NB4 (cell line): ENCODE measurements at places on chromosomes 12 and 14.
A peak's percentile ranks its signal among the peaks of the same experiment; 100 is the strongest.

DNA sequence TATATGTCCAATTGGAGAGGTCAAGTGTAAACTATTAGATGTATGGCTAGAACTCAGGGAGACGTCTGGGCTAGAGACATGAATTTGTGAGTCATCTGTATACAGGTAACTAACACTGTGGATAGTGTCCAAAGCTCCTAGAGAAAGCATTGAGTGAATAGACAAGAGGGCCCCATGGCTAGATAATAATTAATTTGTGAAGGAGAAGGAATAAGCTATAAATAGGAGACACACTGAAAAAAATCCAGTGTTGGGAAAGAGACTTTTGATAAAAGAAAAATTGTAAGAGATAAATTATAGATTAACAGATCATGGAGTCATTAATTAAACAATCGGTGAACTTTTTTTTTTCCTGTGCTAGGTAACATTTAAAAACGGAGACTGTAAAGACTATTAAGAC lies 326.6 kb upstream of the PRICKLE1 start:
- no peak for DNase-seq

DNA sequence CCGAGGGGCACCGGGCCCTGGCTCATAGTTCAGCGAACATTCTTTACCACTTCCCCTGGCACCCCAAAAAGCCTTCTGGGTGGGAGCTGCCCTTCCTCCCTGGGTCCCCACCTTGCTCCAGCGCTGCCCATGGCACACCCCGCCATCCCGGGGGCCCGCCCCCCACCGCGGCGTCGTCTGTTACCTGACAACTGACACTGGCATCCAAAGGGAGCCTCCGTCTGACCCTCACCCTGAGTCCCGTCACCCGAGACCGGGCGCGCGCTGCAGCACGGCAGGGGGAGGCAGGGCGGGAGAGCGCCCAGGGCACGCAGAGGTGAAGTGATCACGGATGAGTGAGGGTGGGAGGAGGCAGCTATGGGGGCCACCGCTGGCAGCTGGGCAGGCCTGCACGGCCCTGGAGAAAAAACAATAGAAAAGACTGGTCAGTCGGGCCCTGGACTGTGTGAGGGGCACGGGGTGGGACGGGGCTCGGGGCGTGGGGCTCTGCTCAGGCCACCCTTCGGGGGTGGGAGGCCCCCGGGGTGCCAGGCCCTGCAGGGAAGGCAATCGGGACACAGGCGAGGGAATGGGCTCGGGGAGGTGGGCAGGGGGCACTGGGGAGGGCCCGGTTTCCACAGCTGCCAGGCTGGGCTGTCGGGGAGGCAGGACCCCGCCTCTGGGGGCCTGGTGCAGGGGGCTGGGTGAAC lies 40.7 kb downstream of the BCL11B start:
- DNase-seq: no peak

- DNase-seq: no peak
Measured at GRCh38 chr12:18868717-18869116, 130.8 kb downstream of the CAPZA3 start.

GRCh38 chr14:35406506-35407305 lies 2.2 kb upstream of the NFKBIA start:
- peak; percentile 69 for DNase-seq

- DNase-seq: no peak
Measured at GRCh38 chr14:26987744-26988363, 390.0 kb upstream of the NOVA1 start.

DNA sequence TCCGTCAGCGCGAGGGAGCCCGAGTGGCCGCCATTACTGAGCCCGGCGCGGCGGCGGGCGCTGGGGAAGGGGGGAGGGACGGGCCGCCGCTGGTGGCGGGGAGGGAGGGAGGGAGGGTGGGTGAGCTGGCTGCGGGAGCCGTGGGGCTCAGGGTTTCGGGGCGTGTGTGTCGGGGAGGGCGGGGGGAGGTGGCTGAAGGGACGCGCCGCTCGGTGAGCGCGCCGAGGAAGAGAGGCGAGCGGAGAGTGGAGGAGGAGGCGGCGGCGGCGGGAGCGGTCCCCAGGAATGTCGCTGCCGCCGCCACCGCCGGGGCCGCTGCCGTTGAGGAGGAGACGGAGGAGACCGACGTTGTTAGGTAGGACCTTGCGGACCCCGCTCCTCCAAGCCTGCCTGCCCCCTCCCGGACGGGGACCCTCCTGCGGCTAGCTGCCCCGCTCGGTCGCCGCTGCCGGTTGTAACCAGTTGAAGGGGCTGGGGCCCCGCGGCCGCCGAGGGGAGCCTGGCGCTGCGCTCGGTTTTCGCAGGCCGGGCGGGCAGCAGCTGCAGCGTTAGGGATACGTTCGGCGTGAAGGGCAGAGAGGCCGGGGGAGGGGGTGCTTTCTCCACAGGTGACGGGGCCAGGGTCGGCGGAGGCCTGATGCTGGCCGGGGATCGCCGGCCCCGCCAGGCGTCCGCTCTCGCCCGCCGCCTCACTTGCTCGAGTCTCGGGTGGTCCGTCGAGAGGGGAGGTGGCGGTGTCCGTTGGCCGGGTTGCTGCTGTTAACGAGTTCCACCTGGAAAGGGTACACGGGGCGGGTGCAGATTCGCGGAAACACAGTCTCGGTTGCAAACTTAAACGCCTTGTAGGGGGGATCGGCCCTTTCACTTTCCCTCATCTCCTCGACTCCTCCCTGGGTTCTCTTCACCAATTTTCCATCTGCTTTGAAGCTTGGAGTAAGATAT lies at the start of gene ARHGAP5:
Gene ARHGAP5, plus strand, starts transcription at position 224 of the 942 bp plus-strand sequence. CDS start 13,366 bp downstream, outside the sequence.
- DNase-seq: peak; percentile 37

- DNase-seq: no peak
Measured at GRCh38 chr12:25056486-25057130, 107.7 kb upstream of the BCAT1 start.

DNA sequence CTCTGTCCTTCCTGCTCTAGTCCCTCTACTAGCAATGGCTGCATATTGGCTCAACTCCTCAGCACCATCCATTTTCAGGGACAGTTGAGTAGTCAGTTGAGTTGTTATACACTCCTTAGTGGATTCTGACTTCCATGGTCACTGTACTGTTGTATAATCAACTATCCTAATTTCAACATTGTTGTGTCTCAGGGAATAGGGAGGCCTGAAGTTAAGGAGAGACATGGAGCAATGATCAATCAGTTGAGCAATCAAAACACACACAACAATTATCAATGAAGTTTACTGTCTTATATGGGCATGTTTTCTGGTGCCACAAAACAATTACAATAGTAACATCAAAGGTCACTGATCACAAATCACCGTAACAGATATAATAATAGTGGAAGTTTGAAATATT lies 255.9 kb downstream of the KCNC2 start:
- no peak for DNase-seq

- no peak for DNase-seq
Measured at GRCh38 chr14:97517566-97518234, 720.5 kb downstream of the VRK1 start.

DNA sequence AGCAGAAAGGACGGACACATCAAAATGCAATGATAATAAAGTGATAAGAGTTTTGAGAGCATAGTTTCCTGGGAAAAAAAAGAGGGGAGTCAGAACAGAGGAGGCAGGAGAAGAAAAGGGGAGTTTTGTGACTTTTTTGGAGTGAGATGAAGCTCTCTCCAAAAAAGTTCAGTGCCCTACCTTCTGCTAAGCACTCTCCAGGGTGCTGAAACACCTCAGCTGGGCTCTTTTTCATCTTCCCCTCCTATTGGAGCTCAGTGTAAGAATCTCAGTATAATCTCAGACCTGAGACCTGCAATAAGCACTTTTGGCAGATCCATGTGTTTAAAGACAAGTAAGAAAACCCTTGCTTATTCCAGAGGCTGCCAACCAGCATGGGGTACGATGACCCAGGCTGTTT lies 58.9 kb upstream of the SRRM4 start:
- DNase-seq: peak; percentile 30

- no peak for DNase-seq
Measured at GRCh38 chr12:53214687-53215455, 7.8 kb upstream of the ITGB7 start.

DNA sequence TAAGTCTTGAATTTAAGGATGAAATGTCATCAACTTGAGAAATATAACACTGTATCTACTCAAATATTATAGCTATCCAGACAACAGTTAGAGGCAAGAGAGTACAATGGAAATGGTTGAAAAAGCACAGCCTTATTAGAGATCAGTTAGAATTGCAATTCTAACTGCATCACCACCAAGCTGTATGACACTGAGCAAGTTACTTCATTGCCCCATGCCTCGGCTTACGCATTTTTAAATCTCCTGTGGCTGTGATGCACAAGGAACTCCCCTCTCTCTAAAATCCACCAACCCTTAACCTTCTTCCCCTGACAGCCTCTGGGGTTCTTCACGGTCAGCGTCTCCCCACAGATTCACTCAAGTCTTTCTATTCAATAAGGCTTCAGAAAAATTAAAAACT lies 75.1 kb downstream of the MED13L start:
- DNase-seq: no peak

DNA sequence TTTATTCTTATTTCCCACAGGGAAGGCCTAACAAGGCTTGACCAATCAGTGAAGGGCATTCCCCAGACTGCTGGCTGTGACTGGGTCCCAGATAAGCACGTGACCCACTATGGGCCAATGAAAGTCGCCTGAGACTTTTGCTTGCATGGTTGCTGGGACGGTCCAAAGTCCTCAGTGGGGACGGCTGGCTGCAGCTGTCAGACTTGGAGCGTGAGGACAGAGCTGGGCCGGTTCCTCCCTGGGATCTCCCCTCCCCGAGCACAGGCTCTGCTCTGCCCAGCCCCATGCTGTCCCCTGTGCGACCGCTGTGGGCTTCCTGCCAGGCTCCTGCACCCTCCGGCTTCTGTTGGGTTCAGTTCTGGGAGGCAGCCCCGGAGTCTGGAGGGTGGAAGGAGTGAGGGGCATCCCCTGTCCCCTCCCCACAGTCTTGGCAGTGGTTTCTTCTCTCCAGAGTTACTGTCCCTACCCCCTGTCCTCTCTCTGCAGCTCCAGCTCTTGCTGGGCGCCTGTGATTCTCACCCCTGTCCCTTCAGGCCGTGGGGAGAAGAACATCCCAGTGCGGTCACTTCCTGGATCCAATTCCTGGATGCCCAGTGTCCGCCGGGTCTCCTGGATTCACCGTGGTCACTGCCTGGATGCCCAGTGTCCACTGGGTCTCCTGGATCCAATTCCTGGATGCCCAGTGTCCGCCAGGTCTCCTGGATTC lies 50.1 kb downstream of the GALNT9 start:
- peak; percentile 47 for DNase-seq

- DNase-seq: no peak
Measured at GRCh38 chr12:12533238-12533829, 29.3 kb downstream of the DUSP16 start.

DNA sequence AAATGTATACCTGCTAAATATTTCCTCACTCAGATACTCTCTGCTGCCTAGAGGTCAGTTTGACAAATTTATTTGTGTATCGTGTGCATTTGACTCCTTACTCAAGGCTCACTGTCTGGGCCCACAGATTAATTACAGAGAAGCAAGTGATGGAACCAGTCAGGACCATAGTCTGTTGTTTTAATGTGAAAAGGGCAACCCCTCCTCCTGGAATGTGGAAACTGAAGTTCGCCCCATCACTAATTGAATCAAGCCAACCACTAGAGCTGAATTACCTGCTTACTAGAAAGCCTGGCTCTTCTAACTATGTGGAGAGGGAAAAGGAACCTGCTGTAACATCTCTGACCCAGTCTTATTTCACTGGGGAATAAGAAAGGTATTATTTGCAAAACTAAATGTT lies 199.9 kb upstream of the KRR1 start:
- DNase-seq: no peak

- no peak for DNase-seq
Measured at GRCh38 chr12:55654511-55655214, 18.0 kb downstream of the OR10P1 start.

DNA sequence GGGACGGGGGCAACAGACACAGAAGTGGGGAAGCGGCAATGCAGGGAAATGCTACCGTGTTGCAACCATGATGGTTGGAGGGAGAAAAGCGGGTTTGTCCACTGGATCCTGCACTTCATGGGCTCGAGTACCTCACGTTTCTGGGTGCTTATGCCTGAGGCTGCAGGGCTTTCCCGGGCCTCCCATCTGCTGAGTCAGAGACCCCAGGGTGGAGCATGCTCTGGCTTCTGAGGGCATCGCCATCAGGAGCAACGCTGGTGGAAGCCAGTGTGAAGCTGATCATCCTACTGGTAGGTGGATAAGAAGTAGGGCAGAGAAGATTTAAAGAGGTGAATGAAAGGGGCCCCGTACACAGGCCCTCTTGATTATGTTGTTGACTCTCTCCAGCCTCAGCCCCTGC lies 5.0 kb upstream of the ADGRD1 start:
- DNase-seq: no peak

DNA sequence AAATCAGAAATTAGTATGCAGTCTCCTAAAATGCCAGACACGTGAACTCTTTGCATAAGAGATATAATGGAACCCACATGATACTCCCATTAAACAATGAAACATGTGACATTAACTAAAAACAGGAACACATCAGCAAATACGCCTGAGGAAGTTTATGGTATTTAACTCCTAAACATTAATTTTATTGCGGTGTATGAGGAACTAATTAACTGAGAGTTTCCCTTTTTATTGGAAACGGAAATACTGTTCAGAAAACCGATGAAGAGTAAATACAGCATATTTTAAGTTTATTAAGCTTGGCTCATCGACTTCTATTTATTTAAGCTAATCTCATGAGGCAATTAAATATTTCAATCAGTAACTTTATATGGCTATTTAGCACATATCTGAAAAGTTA lies 290.3 kb downstream of the SOX5 start:
- no peak for DNase-seq

GRCh38 chr12:75994069-75994740 lies 37.4 kb downstream of the PHLDA1 start:
- no peak for DNase-seq

- DNase-seq: no peak
Measured at GRCh38 chr12:101599311-101599710, 4.5 kb downstream of the MYBPC1 start.

GRCh38 chr12:93922583-93923006 lies 225.8 kb upstream of the PLXNC1 start:
- no peak for DNase-seq

DNA sequence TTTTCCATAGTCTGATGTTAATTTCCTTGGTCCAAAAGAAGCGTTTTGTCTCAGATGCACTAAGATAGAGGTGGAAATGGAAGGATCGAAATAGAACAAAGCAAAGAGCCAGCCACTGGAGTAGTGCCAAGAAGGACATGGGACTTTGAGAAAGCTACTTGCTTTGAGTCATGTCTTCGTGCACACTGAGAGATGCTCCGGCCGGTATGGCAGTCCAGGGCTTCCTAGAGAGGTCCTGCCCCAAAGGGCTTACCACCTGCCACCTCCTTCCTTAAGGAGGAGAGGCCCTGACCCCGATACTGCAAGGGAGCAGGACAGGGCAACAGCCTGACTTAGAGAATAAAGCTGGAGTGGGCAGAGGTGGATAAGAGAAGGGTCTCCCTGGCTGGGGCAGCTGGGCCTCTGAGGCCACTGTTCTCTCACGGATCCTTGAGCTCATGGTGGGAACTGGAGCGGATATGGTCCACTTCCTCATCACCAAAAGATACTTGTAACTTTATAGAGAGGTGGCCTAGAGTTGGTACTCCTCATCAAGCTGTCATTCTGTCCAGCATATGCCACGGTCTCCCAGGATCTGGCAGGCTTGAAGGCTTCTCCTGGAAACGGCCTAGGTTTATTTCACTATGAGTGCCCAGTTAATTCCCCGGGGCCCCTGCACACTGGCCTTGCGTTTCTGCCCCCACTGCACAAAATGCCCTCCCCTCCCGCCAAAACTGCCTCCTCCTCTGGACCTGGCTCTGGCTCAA lies 57.4 kb downstream of the FOXN3 start:
- no peak for DNase-seq
